ENCODE measurements at places on chromosomes 2 and 18.

- DNase-seq: no peak
These were observed 182.6 kb upstream of the CHAC2 start for GRCh38 chr2:53584986-53585385.

DNA sequence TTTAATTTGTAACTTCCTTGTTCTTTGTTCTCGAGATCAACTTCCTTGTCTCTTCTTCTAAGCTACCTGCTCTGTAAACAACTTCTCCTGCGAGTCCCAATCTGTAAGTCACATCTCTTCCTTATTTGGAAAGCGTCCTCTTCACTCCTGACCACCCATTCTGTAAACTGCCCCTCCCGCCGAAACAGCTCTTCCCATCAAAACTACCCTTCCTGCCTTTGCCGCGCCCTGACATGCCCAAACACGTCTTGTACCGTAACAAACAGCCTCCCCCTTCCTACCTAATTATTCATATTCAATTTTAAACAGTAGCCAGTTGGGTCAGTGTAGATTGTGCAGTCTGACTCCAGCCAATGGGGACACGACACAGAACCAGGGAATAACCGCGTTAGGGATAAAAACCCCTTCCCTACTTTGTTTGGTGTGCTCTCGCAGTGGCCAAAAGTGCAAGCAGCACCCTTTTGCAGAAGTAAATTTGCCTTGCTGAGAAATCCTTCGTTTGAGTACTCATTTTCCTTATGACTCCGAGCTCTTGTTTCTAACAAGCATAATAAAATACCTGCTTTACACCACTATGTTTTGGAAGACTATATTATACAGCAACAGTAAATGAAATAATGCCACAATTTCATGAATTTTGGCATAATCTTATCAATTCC lies 39.8 kb downstream of the PIAS2 start:
- no peak for DNase-seq

GRCh38 chr18:68588169-68588568 lies 126.7 kb downstream of the TMX3 start:
- DNase-seq: no peak

GRCh38 chr2:161208527-161209139 lies 48.4 kb downstream of the TANK start:
- DNase-seq: no peak

DNA sequence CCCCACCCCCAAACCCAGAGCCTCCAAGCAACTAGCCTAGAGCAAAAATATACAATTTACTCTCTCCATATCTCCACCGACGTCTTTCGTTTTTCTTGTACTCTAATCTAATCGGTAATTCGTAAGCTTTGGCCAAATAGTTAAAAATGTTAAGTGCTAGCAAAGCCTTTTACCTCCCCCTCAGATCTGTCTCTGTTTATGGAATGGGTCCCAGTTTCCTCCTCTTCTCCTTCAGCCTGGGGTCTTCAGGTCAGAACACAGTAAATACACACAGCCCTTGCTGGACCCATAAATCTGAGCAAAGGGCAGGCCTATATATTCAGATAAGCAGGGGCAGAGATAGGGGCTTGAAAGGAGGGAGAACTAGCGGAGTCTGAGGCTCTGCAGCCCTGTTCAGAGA lies 267.4 kb downstream of the MEIS1 start:
- no peak for DNase-seq

GRCh38 chr2:240928476-240929363 lies 22.6 kb downstream of the CROCC2 start:
- no peak for DNase-seq

DNA sequence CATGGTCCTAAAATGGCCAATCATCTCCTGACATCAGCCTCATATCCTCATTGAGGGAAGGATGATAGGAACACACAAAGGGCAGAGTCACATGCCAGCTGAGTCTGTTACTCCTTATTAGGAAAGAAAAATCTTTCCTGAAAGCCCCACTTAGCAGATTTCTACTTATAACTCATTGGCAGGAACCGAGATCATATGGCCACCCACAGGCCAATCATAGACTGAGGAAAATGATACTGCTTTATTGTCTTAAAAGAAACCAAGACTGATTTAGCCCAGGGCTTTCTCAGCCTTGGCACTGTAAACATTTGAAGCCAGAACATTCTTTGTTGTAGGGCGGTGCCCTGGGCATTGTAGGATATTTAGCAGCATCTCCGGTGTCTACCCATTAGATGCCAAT lies 18.7 kb downstream of the GKN2 start:
- DNase-seq: no peak

GRCh38 chr2:5846881-5847280 lies 154.7 kb downstream of the SOX11 start:
- DNase-seq: no peak

GRCh38 chr2:114864901-114865300 lies 422.5 kb downstream of the DPP10 start:
- DNase-seq: peak; percentile 65

- no peak for DNase-seq
These were observed 48.6 kb downstream of the PLB1 start for GRCh38 chr2:28544405-28544921.

DNA sequence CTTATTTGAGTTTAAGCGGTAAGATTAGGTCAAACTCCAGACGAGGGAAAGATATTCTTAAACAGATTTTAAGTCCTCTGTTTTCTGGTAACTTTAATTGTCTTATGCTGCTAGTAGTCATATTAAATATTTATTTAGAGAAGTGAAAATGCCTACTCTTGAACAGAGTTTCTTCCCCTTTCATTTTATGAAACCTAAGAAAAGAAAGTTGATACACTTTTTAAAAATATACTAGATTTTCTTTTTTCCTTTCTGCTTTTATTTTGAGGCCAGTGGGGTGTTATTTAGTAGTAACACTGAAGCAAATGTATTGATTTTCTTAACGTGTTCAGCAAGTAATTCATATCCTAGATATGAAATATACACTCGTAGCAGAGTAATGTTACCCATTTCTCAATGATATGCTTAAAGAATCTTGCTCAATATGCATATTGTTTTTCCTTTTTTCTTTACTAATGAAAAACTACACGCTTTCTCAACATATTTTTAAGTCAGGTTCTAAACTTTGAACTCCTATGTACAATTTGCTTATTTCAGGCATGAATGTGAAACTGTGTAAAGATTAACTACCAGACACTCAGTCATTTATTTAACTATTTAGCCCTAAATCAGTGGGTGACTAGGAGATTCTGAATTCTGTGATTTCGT lies 691 bp downstream of the KYNU start:
- DNase-seq: no peak

DNA sequence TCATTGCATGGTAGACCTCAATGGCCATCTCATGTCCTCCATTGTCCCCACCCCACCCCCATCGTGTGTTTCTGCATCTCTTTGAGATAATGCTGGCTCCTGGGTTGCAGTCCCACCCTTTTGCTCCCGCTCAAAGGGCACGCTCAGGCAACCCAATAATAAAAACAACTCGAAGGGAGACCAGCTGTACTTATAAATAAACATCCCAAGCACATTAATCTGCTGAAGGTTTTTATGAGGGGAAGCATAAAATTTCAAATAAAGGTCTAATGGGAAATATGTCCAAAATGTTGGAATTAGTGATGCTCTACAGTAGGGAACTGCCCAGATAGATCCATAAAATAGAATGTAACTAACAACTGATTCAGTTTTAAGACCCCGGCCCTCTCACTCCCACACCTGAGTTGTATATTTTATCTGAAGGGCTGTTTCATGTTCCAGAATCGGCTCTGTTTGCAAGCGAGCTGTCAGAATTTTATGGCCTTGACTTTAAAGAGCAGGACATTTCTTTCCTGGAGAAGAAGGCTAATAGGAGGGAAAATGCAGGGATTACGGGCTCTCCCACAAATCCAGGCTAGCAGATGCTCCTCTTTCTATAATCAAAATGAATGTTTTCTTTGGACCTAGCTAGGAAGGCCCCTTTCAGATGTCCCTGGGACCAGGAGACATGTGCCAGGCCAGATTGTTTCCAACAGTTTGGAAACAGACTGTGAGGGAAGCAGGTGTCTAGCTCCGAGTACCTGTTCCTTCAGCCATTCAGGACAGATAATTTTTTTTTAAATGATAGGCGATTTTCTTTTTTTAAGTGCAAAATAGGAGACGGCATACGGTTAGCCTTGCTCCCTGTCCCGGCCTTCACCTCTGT lies 103.7 kb downstream of the APOB start:
- no peak for DNase-seq

DNA sequence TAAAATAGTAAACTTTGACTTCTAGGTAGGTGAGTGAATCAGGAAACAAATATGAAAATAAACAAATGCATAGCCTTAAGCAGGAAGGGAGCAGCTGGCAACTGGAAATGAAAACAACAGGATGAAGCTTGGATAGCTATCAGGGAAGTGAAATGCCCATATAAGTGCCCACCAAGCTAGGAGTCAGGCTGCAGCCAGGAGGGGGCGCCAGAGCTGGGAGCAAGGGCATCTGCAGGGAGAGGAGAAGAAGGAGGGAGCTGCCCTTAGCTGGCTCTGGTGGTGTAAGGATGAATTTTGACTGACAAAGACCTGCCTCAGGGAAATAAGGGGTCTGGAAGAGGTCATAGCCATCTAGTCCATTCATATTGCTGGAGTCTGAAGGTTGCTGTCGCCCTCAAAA lies 298.3 kb downstream of the TDRD15 start:
- DNase-seq: peak; percentile 25

DNA sequence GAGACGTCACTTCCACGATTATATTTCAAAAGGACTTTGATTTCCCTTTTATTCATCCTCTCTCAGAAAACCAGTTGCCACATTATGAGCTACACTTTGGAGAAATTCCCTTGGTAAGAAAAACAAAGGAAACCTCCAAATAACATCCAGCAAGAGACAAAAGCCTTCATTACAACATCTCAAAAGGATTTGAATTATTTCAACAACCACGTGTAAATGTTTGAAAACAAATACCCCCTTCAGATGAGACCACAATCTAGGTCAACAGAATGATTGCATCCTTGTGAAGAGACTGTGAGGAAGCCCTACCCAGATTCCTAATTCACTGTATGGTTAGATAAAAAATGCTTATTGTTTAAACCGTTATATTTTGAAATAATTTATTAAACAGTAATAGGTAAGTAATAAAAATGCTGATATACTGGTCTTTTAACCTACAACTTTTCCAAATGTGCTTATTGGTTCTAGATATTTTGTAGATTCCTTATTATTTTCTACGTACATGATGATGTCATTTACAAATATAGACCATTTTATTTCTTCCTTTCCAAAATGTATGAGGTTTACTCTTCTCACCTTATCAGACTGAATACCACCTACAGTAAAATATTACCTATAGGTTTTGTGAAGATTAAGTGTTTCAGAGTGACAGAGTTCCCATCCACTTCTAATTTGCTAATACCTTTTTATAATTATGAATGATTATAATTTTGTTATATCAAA lies 922.7 kb upstream of the CHAC2 start:
- DNase-seq: no peak

- no peak for DNase-seq
These were observed 19.4 kb upstream of the TTC39C start for GRCh38 chr18:23995180-23995579.

DNA sequence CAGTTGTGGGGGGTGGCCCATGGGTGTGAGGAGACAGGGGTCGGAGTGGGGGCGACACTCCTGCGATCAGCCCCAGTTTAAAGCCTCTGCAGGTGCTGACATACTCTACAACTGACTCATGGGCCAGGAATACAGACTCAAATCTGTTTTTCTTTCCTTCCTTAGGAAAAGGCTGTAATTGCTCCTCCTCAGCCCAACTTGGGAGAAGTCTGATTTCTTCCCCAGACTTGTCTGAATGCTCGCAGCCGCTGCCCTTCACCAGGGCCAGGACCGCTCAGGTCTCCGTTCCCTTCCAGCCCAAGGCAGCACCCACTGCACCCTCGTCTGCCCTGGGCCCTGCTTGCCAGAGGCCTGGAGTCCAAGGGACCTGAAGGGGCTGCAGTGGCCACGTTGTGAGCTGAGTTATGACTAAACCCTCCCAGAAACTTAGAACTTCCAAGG lies 41.3 kb downstream of the RHOB start:
- DNase-seq: no peak

- DNase-seq: no peak
These were observed 38.2 kb downstream of the BOLA3 start for GRCh38 chr2:74109551-74109950.

DNA sequence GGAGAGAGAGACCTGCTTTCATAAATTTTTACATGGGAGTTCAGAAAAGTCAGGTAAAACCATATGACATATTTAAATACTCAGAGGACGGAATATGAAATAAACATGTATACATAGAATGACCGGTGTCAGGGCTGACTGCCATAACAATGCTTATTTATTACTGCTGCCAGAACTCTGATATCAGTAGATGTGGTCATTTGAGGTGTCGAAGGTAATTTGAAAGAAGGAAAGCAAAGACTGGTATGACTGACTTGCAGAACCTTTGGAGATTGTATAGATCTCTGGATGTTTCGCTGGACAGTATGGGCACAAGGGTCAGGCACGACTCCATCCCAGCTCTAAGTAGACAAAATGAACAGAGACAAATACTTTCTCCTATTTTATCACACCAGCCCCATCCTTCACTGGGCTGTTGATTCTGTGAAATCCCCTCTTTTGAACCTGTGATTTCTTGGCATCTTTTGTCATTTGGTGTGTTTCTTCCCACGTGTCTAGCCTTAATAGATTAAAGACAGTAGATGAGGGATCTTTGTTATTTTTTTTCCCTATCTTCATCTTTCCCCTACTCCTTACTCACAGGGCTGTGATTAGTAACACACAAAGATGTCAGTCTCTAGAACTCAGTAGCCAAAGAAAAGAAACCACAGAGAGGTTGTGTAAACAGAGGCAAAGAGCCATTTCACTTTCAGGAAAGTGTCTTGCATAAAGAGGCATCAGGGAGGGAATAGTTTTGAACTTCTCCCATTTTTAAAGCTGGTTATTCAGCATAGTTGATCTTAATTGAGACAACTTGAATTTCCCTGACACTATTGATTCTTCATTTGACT lies 61.6 kb downstream of the ICOS start:
- DNase-seq: no peak

- DNase-seq: no peak
These were observed 106.1 kb downstream of the DSEL start for GRCh38 chr18:67410075-67411070.

DNA sequence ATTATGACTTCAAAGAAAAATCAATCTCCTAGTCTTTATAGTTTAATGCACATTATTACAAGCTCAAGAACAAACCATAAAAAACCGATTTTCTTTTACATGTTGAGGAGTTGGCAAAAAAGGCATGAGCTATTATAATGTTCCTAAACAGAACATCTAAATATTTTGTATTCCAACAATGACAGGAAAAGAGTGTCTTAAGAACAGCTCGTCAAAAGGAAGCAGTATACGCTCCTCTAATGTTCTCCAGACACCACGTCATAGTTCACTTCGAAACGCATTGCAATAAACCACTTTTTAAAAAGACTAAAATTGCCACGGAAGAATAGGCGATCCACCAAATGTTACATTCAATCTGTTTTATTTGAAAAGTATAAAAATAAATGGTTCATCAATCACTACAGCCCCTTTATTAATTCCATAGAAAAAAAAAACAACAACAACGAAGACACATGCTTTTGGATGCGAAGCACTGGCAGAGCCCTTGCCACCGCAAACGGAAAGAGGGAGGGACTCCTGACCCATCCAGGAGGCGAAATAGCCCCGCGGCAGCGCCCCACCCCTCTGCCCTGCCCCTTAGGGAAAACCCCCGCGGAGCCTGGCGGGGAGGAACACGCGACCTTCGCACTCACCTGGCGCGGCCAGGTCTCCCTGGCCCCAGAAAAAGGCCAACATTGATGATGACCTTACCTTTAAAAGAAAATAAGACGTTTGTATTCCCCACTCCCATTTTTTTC lies 45.8 kb downstream of the MBP start:
- no peak for DNase-seq
